ENCODE measurements at places on chromosomes 1 and 21.

DNA sequence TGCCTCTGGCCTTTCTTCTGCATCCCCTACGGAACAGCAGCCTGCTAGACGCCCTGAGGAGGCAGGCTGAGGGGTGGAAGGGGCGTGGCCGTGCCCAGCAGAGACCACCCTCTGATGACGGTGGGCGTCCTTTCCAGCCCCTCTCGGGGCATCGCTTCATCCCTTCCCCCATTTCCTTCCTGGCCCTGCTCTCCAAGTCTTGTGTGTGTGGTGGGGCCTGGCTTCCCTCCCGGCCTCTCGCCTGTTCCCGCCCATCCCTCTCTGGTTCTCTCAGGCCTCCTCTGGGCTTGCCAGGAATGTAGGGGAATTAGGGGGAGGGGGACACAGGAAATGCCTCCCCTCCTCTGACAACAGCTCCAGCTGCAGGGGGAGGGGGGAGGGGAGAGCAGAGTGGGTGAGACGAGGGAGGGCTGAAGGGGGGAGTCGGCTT lies 51.1 kb downstream of the SKI start:
- DNase-seq = peak; percentile 79

GRCh38 chr1:177340601-177341067 lies 169.9 kb downstream of the BRINP2 start:
- DNase-seq = no peak

DNA sequence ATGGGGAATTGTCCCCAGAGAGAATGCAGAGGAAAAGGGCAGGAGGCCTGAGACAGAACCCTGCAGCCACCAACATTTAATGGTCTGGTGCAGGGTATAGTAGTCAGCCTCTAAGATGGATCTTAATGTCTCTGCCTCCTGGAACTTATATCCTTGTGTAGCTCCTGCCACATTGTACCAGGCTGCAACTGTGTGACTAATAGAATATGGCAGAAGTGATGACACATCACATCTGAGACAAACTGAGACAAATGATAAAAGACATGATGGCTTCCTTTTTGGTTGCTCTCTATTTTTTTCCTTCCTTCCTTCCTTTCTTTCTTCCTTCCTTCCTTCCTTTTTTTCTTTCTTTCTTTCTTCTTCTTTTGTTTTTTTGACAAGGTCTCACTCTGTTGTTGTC lies 37.1 kb upstream of the CYP4B1 start:
- no peak for DNase-seq

DNA sequence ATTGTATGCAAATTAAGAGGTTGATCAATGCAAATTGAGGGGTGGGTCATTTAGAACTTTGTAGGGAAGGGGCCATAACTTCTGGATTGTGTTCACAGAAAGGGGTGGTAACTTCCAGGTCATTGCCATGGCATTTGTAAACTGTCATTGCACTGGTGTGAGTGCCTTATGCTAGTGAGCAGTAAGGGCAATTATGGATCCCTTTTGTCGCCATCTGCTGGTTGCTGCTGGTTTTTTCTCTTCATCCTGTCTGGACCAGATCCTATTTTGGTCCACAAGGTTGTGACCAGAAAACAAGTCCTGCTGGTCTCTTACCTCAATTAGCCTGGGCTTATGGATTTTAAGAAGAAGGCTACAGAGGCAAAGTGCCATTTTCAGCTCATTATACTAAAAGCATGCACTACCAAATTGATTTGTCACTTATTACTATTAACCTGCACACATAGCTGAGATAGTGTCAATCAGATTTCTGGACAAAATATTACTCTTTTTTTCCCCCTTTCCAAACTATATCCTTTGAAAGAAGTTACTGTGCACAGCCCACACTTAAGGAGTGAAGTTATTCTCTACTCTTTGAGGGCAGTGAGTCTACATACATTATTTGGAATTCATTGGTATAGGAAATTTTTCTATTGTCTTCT lies 196.2 kb downstream of the ZC3H11B start:
- peak; percentile 26 for DNase-seq

- DNase-seq = no peak
These were observed 11.4 kb downstream of the MX2 start for GRCh38 chr21:41373253-41373652.

DNA sequence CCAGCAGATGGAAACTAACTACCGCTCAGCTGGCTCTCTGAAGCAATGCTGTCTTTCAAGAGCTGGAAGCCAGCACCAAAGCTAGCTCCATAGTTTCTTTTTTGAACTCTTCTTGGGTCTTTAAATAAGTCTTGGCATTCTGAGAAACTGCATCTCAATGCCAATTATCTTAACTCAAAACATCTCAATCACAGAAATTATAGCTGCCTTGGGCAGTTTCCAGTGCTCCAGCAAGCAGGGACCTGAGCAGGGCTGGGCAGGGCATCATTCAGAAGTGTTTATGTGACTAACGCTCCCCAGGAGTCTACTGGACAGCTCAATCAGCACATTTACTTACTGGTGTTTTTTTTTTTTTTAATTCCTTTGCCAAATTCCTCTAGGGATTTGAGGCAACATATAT lies 18.3 kb upstream of the PADI4 start:
- DNase-seq = peak; percentile 25

DNA sequence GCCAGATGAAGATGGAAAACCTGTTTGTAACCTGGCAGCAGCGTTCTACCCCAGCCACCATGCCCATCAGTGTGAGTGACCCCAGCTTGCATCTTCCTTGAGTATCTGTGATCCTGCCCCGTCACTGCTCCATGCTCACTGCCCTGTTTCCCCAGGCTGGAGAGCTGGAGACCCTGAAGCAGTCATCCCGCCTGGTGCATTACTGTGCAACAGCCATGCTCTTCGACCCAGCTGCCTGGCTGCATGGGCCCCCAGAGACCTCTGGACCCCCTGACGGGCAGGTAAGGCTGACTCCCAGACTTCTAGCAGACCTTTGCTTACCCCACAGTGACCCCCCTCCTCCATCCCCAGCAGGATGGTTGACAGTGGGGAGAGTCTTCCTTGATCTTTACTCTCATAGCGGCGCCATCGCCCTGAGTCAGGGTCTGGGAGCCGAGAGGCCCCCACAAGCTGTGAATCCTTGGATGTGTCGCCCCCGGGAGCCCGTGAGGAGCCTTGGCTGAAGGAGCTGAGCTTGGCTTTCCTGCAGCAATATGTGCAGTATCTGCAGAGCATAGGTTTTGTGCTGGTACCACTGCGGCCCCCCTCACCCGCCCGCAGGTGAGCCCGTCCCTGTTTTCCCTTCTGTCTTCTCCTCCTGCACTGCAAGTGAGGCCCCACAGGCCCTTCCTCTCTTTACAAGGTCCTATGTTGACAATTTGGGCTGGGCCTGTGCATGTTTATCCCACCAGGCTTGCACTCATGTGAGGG lies 10.4 kb downstream of the HYI start:
- no peak for DNase-seq
